ENCODE measurements at places on chromosomes 7 and 10.

DNA sequence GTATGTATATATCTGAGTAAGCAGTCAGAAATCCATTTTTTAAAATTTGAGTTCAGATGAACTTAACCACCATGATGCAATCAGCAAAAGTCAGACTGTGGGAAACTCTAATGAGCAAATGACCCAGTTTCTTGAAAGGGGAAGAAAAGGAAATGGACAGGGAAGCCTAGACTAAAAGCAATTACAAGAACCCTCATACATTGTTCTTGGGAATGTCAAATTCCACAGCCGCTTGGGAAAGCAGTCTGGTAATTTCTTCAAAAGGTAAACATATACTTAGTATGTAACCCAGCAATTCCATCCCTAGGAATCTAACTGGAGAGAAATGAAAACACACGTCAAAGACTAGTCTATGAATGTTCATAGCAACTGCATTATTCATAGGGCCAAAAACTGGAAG, 16.4 kb upstream of the FOXK1 start:
- no peak for DNase-seq

- no peak for DNase-seq
Measured at GRCh38 chr7:102933763-102934162, 21.0 kb downstream of the LRRC17 start.

DNA sequence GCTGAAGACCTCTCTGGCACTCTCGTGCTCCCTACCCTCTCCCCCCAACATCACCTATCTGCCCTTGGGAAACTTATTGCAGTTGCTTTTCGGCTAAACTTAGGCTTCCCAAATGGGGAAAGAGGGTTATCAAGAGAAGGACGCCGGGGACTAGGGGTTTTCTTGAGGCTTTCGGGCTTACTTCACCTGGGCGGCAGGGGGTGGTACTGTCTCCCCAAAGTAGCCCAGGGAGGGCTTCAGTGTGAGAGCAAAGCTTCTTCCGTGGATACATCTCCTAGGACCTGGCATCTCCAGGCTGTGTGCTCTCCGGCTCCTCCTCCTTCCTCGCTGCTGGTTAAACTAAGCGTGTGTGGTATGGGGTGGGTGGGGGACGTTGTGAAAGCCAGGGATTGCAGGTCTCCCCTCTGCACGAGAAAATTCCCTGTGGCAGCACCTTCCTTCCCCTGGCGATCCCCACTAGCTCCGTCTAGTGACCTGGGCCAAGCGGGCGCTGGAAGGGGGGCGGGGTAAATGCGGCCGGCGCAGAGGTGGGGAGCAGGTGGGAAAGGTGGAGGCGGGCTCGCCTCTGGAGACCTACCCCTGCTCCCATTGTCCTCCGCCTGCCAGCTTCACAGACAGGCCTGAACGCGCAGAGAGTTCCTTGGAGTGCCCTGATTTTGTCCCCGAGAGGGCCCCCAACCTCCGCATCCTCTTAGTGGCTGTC, 1.1 kb downstream of the PLXDC2 start:
- peak; percentile 41 for DNase-seq

- DNase-seq, result peak; percentile 49
Measured at GRCh38 chr10:104331208-104331838, 6.9 kb downstream of the ITPRIP start.

GRCh38 chr10:62733654-62734293, 70.7 kb upstream of the ADO start:
- DNase-seq, result no peak
